ENCODE measurements at places on chromosomes 3 and 15. TPM values are rescaled to one million over a fixed set of nuclear protein-coding genes. Genes with fewer than 3 reads are reported as not detected.
A peak's percentile ranks its signal among the peaks of the same experiment; 100 is the strongest.

DNA sequence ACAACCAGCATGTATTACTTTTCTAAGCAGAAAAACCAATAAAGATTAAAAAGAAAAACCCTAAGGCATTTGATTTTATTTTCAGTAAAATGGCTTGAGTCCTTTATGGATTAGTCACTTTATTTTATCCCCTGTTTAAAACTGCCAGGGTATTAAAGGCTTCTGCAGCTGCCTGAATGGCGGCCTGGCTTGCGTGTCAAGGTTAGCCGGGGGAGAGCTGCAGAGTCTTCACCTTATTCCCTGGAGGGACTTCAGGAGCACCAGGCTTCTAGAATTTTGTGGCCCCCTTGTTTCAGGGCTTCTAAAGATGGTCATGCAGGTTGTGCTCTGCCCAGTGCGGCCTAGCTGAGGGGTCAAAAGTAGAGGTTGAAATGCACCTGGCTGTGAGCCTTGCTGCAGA, 58.0 kb upstream of the ICE2 start:
- no peaks in the 10 kb centered on the region for H3K4me1 ChIP-seq
- no peak overlapping the region for H3K4me3 ChIP-seq
- no peak for DNase-seq
- no peaks in the 10 kb centered on the region for H3K36me3 ChIP-seq
- no peaks in the 10 kb centered on the region for H3K27me3 ChIP-seq
- H3K27ac ChIP-seq, result no peak overlapping the region

- DNase-seq, result no peak
- H3K27me3 ChIP-seq, result no peaks in the 10 kb centered on the region
- H3K36me3 ChIP-seq, result peaks cover 75% of the 10 kb centered on the region
- H3K4me1 ChIP-seq, result peaks cover 25% of the 10 kb centered on the region
Observed at GRCh38 chr15:74415966-74416916, 17.5 kb downstream of the SEMA7A start.

DNA sequence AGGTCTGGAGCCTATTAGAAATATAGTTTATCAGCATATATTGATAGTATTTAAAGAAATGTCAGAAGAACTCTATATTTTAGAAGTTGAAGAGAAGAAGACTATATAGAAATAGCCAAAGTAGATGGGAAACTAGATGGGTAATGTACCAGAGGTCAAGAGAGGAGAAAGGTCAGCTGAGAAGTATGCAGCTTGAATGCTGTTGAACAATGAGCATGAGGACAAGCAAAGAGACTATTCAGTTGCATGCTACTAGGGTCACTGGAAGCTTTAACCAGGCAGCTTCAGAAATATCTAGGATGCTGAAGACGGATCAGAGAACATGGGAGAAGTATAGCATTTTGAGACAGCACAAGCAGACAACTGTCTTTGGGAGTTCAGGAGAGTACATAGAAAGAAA, 19.6 kb upstream of the TIPARP start:
- H3K36me3 ChIP-seq, result no peaks in the 10 kb centered on the region
- no peaks in the 10 kb centered on the region for H3K4me1 ChIP-seq
- no peak for DNase-seq
- H3K4me3 ChIP-seq, result no peak overlapping the region

GRCh38 chr3:158352551-158352950, 218.4 kb upstream of the MLF1 start:
- H3K36me3 ChIP-seq, result no peaks in the 10 kb centered on the region
- no peaks in the 10 kb centered on the region for H3K27me3 ChIP-seq
- H3K27ac ChIP-seq, result no peak overlapping the region

DNA sequence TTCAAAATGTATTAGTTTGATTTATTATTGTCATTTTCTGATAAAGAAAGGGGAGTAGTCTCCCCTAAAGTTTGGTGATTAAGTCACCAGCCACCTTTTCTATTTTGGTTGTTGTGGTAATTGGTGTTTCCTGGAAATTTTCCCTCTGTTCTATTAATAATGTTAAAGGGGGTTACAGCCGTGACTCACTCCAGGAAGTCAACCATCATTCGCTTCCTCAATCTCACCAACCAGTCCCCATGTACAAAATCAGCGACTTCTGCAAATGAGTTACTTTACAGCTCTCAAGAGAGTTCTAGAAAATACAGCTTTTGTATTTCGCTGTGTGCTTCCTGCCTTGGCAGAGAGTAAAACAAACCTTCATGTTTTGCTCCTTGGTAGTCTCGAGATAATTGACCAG, 285.1 kb downstream of the LPP start:
- peak overlapping the region; percentile 96 for H3K27ac ChIP-seq
- no peaks in the 10 kb centered on the region for H3K36me3 ChIP-seq
- no peak overlapping the region for H3K4me3 ChIP-seq
- H3K27me3 ChIP-seq, result no peaks in the 10 kb centered on the region

DNA sequence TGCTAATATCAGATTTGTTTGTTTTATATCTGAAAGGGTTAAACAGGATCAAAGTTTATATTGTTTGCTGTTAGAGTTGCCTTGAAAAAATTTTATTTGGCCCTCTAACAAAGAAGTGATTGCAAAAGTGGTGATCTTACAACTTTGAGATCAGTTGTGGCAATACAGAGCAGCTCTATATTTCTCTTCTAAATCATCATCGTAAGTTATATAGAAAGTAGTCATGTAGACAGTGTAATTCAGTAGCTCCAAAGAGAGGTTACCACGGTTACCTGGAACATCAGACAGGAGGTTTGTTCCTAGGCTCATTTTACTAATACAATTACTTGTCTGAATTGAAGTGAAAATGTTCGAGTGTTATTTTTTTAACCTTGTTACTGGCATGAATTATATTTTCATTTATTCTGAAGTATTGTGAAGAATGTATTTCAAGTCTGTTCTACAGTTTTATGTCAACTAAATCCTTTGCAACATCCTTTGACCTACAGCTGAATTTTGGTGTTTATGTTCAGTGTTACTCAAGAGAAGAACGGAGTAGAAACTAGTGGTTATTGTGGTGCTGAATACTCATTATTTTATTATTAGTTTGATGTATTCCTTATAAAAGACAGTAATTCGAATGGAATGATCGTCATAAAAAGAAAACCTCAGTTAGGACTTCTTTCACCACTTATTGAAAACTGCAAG, 214.2 kb downstream of the NAALADL2 start:
- no peak overlapping the region for H3K27ac ChIP-seq
- no peak overlapping the region for H3K4me3 ChIP-seq
- no peaks in the 10 kb centered on the region for H3K27me3 ChIP-seq
- DNase-seq, result no peak

DNA sequence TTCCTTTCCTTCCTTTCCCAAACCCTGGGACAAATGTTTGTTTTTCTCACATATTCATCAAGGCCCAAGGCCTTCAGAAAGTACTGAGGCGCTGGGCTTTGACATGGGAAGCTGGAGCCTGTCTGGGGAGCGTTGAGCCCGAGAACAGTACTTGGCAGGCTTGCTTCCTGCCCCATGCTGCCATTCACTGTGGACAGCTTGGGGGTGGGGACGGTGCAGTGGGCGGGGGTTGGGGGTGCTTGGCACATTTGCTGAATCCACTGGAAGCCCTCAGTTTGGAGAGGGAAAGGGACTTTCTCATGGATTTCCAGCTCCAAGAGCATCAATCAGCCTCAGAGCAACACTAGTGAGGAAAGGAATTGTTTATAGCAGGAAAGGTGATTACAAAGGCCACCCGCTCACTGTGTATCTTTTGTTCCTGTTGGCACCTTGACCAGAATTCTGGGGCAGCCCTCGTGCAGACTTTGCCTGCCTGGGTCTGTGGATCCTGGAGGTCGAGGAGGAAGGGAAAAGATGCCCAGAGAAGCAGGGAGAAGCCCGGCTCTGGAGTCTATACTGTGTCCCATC, 199.8 kb upstream of the RGMA start:
- no peak for DNase-seq
- H3K4me3 ChIP-seq, result no peak overlapping the region
- no peaks in the 10 kb centered on the region for H3K36me3 ChIP-seq
- no peaks in the 10 kb centered on the region for H3K4me1 ChIP-seq

DNA sequence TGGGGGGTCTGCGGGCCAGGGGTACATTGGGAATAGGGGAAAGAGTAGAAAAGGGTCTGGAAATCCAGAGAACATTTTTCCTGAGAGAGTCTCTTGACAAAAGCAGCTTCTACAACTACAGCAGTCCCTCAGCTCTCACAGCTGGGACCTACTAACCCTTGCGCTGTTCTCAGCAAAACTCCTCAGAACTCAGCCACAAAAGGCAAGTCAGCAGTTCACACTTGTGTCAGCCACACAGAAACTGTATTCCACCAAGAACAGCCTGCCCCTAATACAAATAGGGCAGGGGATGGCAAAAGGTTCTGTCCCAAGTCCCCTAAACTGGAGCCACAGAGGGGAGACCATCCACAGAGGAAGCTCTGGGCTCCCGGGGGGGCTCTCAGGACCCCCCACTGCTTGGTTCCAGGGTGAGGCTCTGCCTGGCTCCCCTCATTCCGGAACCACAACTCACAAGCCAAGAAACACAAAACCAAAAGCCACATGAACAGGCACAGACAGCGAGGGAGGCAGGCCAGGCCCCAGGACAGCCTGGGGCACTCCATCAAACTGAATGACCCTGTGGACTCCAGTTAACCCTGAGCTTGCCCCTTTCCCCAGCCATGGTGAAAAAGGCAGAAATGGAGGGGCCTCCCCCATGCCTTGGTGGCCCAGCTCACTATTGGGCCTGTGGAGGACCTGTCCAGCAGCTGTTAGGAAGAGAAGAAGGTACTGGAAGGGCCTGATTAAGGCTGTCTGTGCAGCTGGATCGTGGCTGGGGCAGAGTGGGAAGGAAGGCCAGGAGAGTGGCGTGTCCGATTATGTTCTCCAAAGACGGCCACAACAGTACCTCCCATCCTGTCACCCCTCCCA, 162.0 kb downstream of the CHSY1 start:
- H3K27me3 ChIP-seq, result no peaks in the 10 kb centered on the region
- H3K27ac ChIP-seq, result no peak overlapping the region

- H3K4me3 ChIP-seq, result no peak overlapping the region
- DNase-seq, result no peak
- H3K27me3 ChIP-seq, result no peaks in the 10 kb centered on the region
- H3K27ac ChIP-seq, result no peak overlapping the region
Observed at GRCh38 chr3:138049157-138049919, 39.4 kb downstream of the CLDN18 start.

DNA sequence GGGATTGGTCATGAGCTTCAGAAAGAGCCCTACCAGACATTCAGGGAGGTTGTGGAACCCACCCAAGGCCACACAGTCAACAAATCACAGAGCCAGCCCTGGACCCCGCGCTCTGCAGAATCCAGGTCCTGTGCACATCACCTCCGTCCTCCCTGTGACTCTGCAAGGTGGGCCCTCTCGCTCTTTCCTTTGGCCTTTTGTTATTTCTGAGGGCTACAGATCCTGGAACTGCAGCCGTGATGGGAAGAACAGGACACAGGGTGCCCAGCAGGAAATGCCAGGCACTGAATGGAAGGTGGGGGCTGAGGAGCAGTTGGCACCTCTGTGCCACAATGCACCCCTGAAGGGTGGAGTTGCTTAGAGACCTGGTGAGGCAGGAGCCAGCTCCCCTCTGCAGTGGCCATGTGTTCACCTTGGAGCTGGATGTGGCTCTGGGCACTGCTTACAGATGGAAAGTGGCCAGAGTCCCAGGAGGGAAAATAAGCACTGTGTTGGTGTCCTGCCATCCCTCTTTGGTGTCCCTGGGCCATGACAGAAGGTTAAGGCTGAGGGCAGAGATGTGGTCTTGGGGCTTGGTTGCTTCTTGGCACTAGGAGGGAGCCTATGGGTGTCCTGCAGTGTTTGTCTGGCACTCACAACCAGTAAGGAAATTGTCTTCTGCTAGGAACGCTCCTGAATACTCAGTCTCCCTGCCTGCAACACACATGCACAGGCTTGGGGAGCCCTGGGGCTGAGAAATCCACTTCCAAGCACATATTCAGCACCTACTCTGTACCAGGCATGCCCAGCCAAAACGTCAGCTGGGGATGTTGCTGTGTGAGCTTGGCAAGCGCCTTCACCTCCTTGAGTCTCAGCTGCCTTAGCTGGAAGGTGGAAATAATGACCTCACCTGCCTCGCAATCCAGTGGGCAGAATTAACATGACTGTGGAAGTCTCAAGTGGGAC, 98.0 kb upstream of the SLC6A6 start:
- no peaks in the 10 kb centered on the region for H3K4me1 ChIP-seq
- no peaks in the 10 kb centered on the region for H3K36me3 ChIP-seq
- H3K4me3 ChIP-seq, result no peak overlapping the region
- peaks cover 7% of the 10 kb centered on the region for H3K27me3 ChIP-seq

DNA sequence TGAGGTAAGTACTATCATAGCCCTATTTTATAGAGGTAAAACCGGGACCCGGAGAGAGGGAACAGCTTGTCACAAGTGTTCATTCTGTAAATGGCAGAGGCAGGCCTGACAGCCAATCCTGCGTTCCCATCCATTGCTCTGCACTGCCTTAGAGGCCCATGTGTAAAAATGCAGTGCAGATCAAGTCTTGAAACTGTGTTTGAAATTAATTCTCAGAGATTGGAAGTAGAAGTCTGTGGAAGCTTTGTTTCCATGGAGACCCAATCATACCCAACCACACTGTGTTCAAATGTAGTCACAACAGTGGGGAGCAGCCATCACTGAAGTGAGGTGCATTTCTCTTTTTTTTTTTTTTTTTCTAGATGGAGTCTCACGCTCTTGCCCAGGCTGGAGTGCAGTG, 13.1 kb upstream of the DNASE1L3 start:
- no peaks in the 10 kb centered on the region for H3K36me3 ChIP-seq
- H3K27me3 ChIP-seq, result no peaks in the 10 kb centered on the region
- no peak overlapping the region for H3K27ac ChIP-seq
- H3K4me3 ChIP-seq, result no peak overlapping the region

GRCh38 chr15:89301304-89302089, 33.1 kb downstream of the POLG start:
- no peak for DNase-seq
- no peaks in the 10 kb centered on the region for H3K36me3 ChIP-seq
- H3K4me3 ChIP-seq, result no peak overlapping the region
- no peaks in the 10 kb centered on the region for H3K4me1 ChIP-seq
- no peak overlapping the region for H3K27ac ChIP-seq
- H3K27me3 ChIP-seq, result no peaks in the 10 kb centered on the region

DNA sequence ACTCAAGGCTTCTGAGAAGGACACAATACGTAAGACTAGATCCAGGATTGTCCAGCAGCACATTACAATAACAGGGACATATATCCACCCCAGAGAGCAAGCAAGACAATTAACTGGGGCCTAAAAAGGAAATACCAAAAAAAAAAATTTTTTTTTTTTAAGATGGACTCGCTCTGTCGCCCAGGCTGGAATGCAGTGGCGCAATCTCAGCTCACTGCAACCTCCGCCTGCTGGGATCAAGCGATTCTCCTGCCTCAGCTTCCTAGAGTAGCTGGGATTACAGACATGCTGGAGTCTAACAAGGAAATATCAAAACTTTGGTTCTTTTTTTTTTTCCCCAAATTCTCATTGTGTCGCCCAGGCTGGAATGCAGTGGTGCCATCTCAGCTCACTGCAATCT, 28.8 kb upstream of the IMPDH2 start:
- H3K27ac ChIP-seq, result no peak overlapping the region
- H3K4me3 ChIP-seq, result no peak overlapping the region
- H3K36me3 ChIP-seq, result peaks cover 52% of the 10 kb centered on the region
- no peaks in the 10 kb centered on the region for H3K4me1 ChIP-seq
- DNase-seq, result no peak

MINAR1 gene
- 0.16 TPM for polyA plus RNA-seq

TMCO5A gene
- not detected for polyA plus RNA-seq

TUSC7 gene
- not detected for polyA plus RNA-seq

ROPN1 gene
- polyA plus RNA-seq, result not detected

PLSCR2 gene
- polyA plus RNA-seq, result not detected

SPATA12 gene
- not detected for polyA plus RNA-seq
